ENCODE measurements at places on chromosomes 6 and 20. TPM values are rescaled to one million over a fixed set of nuclear protein-coding genes. Genes with fewer than 3 reads are reported as not detected.

DNA sequence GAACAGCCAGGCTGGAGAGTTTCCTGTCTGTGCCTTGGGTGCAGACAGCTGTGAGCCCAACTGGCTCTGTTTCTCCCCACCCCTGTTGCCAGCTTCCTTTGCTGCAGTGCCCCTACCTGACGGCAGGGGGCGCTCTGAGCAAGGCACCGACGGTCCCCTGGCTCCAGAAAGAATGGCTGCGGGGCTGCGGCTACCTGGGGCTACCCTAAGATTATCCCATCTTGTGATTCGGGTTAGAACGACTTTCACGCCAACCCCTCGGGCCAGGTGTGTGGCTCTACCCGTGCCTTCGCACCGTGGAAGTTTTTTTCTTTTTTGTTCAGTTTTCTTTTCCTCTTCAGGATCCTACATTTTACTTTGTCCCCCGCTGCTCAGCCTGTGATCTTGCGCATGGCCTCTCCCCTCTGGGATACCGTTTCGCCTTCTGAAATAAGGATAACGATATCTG is 33.4 kb upstream of the AAR2 start:
- peak; percentile 89 for DNase-seq

- DNase-seq = no peak
Measured at GRCh38 chr20:40606237-40606636, 82.8 kb downstream of the MAFB start.

Gene CYP24A1
- not detected for polyA plus RNA-seq

DNA sequence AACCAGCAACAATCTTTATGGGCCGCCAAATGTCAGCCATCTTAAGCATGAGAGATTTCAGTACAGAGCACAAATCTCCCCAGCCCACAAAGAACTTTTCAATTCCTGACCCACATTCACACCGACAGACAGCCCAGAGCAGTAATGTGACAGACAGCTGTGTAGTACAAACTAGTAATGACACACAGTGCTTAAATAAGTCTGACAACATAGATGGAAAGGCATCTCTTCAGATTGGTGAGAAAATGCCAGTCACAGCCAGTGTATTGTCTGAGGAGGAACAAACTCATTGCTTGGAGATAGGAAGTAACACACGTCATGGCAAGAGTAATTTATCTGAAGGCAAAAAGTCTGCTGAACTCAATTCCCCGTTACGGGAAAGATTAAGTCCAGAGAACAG is 36.0 kb downstream of the KIZ start:
- DNase-seq = no peak

DNA sequence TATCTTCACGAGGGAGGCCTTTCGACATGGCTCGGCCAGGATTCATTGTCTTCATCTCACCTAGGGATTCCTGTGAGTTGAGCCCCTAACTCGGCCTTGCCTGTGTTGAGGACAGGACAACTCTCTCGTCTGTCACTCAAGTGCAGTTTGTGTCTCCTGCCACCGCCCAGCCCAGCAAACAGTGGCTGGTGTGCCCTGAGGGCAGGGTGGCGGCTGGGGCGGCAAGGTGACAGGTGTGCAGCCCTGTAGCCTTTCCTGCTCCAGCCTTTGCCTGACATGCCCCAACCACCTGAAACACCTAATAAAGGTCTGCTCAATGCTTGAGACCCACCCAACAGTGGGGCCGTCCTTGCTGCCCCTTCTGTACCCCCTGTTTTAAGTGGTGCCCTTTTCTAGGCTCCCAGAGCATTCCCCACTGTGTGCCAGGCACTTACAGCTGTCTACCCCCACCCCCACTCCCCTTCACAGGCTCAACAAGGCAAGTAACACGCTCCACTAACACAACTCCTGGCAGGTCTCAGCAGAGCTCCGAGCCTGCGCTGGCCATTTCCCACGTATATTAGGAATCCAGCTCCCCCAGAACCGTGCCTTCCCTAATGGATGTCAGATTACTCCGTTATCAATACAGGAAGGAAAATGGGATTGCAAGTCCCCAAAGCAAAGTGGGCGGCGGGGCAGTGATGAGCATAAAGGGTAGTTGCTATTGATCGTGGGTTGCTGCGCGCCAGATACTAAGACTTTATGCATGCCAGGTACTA is 17.7 kb downstream of the GFRA4 start:
- no peak for DNase-seq

- DNase-seq = no peak
Measured at GRCh38 chr6:404685-405423, 13.3 kb downstream of the IRF4 start.

DNA sequence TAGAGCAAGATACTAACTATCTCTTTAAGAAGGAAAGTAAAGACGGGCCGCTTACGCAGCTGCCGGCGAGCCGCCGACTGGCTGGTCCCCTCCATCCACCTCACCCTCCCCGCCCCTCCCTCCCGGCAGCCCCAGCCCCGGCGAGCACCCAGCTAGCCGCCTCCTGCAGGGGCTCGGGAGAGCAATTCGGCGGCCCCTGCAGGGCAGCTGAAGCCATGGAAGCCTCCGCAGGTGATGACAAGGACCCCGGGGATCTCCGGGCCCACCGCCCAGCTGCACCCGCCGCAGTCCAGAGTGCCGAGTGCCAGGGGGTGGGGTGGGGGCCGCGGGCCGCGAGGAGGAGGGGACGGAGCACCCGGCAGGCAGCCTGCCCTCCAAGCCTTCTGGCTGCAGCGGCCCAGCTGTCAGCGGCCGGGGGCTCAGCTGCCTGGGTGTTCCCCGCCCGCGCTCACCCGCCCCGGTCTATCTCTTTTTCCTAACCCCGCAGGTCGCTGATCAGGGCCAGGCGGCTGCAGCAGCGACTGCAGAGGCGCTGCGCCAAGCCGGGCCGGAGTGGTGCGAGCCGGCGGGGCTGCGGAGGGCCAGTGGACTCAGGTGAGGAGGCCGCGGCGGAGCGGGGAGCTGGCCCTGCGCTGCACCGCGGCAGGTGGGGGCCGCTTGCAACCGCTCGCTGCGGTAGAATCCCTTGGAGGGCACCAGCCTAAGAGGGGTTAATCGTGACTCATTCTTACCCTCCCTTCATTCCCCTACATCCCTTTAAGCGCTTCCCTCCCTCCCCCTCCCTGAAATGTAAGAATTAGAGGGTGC is at the start of gene SNPH:
Gene SNPH (plus strand): TSS at position 128 of the 807 bp plus-strand sequence. CDS start 29,946 bp downstream, outside the sequence.
- peak; percentile 88 for DNase-seq

GRCh38 chr6:127811900-127812570 is 88.8 kb downstream of the THEMIS start:
- no peak for DNase-seq

GRCh38 chr6:21908161-21908848 is 314.8 kb downstream of the SOX4 start:
- DNase-seq = no peak

DNA sequence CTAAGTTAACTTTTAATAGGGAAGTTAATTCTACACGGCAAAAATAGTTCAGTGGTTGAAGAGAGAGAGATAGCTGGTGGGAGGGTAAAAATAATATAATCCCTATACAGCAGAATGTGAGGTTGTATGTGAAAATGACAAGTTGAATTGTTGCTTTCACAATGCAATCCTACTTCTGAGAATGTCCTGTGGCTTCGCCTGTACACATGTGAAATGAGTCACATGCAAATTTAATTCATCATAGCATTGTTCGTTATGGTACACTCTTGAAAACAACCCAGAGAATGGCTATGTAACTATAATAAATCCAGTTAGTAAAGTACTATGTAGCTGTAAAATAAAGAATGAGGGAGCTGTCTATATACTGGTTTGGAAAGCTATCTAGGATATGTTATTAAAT is 46.0 kb upstream of the HINT3 start:
- DNase-seq = no peak

DNA sequence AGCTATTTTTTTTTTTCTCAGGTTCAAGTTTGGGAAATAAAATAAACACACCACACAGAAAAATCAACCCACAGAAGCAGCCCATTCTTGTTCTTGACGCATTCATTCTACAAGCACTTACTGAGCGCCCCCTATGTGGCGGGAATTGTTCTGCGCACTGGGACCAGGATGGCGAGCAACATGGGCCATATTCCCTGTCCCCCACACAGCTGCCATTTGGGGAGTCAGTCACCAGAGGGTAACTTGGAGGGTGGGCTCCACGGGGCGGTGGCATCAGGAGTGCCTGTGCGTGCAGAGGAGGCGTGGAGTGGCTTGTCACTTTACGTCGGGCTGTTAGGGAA is 185.0 kb upstream of the PDE10A start:
- no peak for DNase-seq

DNA sequence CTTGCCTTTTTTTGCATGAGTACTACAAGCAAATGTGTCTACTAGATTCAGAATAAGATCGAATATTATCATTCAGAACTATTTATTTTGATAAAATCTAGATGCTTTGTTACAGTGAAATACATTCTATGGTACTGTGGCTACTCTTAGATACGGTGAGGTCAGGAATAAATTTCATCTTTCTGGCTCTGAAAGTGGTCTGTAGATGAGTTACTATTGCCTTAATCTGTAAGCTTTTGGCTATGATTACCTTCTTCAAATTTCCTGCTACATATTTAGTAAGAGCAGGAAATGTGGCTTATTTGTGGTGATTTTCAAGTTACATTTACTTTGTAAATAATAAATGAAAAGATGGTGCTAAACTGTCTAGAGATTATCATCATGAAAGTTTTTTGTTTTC is 50.0 kb downstream of the SCAF8 start:
- DNase-seq = no peak

Gene CPNE5
- polyA plus RNA-seq = 0.20 TPM

DNA sequence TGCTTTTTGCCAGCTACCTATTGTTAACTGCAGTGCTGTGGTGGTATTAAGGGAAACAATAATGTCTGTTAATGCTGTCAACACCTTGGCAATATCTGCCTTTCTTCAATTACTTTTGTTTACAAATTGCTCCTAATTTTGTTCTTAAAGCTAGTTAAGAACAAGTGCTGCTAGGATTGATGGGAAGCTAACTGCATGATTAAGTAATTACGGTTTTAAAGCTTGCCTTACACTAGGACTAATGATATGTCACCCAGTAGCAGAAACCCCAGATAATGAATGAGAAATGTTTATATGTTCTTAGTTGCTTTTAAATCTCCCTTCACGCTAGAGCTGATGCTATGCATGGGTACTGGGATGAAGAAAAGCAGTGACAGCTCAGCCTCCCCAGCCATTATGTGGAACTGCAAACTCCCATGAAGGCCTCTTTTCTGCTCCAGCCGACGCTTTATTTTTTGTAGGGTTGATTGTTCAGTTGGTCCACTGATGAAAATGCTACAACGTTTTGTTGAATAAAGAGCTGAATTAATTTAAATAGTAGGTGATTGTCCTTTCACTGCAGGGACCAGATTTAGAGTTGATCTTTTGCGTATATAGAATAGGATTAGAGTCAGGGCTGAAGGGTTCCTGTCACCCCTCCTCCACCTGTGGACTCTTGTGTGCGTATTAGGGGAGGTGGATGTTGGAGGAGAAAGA is 610.5 kb downstream of the TFAP2B start:
- no peak for DNase-seq

GRCh38 chr6:114816678-114817077 is 473.9 kb upstream of the HS3ST5 start:
- DNase-seq = no peak

Gene SLC17A2
- not detected for polyA plus RNA-seq

DNA sequence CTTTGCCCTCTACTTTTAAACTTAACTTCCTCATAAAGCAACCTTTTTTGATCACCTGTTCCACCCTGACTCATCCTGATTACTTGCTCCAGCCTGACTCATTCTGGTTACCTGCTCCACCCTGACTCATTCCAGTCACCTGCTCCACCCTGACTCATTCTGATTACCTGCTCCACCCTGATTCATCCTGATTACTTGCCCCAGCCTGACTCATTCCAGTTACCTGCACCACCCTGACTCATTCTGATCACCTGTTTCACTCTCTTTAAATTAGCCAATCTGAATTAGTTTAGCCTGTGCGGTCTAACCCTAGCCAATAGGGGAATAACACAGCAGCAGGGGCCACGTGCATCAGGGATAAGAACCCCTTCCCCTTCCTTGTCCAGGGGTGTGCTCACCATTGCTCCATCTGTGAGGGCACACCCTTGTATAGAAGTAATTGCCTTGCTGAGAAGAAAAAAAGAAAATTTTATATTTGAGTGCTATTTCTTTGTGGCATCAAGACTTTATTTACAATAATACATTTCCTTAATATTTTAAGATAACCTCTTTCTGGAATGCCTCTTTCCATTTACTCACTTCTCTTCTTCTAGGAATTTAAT is 17.9 kb downstream of the HLA-G start:
- DNase-seq = no peak

GRCh38 chr20:1943275-1944002 is 48.2 kb downstream of the SIRPA start:
- no peak for DNase-seq

Gene VWA7
- polyA plus RNA-seq = 0.23 TPM

Gene PAK5
- 0.63 TPM for polyA plus RNA-seq

DNA sequence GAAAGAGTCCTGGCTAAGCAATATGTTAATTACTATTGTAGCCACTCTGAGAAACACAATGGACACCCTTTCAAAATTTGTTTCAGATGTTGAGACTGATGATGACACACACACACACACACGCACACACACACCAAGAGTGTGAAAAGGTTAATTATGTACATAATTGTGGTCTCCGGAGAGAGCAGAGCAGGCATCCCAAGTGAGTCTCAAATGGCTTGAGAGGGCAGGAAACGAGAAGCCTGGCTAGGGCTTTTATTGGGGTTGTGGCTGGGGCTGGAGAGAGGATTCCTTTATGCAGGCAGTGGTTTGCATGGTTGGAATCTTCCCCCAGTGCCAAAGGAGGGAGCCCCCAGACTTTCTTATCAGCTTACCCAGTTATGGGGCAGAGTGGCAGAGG is 38.2 kb upstream of the NKX2-4 start:
- no peak for DNase-seq

GRCh38 chr6:20112841-20113240 is 99.4 kb downstream of the MBOAT1 start:
- DNase-seq = no peak

DNA sequence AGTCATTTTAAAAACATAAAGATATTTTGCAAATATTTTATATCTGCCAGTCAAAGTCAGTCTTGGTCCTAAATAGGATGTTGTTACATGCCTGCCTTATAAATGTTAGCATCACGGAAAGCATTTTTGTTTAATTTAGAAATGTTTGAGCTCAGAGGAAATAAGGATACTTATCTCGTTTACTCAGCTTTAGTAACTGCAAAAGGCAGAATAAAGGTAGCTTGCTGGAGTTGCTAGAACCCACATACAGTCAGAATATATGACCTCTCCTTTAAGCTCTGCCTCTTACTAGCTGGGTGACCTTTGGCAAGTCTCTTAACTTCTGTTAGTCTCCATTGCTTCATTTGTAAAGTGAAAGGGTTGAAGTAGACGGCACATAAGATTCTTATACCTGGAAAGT is 867.3 kb downstream of the KIF16B start:
- DNase-seq = no peak
